ENCODE measurements at places on chromosomes 7 and 10.

- DNase-seq, result no peak
Measured at GRCh38 chr10:89954787-89955566, 253.6 kb downstream of the KIF20B start.

DNA sequence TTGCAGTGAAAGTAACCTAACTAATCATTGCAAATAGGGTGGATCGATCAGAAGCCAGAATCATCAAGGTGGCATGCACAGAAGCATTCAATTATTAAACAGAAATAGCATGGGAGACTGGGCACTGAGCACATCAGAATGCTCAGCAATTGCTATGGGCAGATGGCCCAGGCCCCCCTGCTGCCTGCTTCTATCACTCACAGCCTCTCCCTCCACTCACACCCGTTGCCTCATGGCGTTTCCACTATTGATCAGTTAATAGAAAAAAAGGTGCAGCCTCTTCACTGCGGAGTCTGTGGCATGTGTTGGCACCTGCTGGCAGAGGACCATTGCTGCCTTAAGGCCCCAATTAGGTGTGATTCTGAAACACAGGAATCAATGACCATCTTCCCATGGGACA lies 11.2 kb upstream of the HTR5A start:
- no peak for DNase-seq

DNA sequence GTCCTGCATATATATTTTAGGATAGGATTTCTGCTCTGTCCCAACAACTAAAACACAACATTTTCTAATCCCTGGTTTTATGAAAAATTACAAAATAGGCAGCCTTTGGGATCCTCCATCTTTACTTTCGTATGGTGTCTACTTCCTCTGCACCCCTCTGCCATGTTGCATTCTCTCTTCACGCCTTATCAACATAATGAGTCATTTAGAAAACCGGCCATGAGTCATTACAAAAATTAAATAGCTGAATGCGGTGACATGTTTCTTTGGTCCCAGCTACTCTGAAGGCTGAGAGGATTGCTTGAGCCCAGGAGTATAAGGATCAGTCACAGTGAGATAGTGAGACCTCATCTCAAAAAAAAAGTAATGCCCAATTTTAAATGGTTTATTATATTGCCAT lies 148.1 kb upstream of the CELF2 start:
- DNase-seq, result no peak

DNA sequence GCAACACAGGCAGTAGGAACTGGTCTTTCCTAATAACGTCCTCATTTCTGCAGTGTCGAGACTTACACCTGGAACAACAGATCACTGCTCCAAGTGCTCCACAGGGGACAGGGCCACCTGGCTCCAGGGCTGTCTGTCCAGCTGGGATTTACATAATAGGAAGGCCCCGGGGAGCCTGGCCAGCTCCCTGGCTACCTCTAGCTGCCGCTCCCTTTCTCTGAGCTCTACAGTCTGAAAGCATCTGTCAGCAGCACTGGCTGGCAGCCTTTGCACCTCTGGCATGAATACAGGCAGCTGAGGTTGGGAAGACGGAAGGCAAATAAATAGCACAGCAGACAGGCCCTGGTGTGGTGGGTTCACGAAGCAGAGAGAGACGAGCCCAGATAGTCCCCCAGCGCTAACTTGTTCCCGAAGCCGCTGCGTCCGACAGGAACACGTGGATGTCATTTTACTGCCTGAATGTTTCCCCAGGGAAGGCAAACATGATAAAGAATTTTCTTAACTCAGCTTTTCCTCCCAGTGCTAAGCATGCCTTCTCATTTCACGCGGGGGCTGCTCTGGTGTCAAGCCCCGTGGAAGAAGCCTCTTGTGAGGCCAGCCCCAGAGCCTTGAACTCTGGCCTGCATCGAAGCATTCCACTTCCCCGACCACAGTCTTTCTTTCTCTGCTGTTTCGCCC lies 105.4 kb downstream of the ITIH5 start:
- no peak for DNase-seq

DNA sequence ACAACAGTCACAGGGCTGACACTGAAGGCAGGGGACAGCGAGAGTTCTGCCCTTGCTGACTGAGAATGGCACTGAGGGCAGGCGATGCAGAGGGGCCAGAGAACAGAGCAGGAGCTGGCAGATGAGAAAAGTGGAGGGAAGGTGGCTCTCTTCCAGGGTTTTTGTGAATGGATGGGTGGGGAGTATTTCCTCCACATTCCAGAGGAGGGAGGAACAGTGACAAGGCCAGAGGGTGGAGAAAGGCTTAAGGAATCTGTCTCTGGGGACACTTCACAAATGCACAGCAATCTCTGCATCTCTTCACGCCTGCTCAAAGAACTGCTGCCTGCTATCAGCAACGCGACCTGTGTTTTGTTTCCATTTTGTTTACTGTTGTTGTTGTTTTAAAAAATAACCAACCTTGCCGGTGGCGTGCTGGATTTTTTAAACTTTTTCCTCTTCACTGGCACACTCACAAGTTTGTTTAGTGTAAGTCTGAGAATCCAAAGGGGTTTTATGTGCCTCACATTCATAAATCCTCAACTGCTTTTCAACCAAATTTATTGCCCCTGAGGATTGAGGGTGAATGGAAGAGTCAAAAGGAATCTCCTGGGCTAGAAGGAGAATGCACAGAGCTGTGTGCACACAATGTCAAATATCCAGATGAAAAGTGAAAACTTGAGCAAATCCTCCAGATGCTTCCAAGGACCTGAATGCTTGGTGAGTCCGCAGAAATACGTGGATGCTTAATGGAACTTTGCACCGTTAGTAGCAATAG lies 129.3 kb downstream of the GLI3 start:
- DNase-seq, result no peak

GRCh38 chr10:77479586-77479985 lies 158.0 kb downstream of the KCNMA1 start:
- DNase-seq, result no peak

DNA sequence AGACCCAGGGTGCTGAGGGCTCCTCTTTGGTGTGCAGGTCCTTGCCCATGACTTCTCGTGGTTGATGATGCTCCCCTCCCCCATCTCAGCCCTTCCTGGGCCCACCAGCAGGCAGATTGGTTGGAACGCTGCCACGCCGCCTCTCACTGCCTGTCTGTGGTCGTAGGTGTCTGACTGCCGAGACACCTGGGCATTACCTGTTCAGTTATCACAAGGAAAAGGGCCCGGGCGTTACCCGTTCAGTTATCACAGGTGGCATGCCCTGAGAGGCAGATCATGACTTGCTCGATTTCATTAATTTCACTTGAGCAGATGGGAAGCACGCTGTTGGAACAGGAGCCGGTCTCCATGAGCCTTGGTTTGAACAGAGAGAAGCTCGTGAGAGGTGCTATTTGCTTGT lies 42.5 kb downstream of the TACR2 start:
- no peak for DNase-seq

Measured in stimulated activated naive B cell treated with anti-CD40 and anti-IgM and Interleukin-4, amounts not matched to agents 10 μg/mL and 1 μg/mL and 100 μg/mL, for 72 hours (primary cell).